ENCODE measurements at places on chromosomes 2 and 18.

DNA sequence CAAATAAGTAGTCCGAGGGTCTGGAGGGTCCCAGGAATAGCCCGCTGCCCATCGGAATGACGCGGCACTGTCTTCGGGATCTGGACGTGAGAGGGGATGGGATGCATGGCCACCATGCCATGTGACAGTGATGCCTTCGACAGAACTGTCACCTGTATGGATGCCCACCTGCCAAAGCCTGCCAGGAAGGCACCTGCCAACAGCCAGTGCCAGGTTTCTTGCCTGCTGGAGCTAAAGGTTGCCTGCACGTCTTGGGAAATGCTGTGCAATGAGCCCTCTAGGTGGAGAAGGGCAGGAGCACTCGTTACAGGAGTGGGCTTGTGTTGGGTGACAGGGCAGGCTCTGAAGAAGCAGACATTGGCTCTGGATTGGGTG is 20.5 kb downstream of the GPR35 start:
- no peak for DNase-seq

DNA sequence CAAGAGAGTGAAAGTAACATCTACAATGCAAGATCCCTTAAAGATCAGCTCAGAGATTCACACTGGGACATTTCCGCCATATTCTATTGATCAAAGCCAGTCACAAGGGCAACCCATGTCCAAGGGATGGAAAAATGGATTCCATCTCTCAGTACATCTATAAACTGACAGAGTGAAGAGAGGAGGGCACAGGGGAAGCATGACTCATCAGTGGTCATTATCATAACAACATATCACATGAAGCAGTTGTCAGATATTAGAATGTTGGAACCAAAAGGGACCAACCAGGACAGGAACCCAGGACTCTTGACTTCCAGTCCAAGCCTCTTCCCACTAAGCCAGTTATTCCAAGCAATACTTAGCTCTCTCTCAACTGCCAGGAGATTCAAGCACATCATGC is 54.9 kb upstream of the IGFBP2 start:
- no peak for DNase-seq

DNA sequence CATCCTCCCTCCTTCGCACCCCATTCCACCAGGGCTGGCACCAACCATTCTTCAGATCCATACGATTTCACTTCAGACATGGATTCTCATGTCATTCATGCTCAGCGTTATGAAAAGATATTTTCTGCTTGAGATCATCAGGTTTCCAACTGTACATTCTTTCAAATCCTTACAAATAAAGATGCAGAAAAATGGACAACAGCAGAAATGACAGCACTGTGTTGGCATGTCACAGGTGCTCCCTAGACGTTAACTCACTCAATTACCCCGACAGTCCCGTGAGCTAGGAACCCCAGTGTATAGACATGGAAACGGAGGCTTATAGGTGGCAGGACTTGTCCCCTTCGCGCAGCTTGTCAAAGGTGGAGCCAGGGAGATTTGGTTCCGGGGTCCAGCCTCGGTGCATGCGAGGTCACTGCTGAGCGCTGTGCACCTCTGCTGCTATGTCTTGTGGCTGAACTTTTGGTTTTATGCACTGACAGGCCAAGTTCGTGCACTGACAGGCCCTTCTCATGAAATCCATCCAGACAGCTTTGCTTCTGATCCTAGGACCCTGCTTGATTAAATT is 17.7 kb downstream of the FHL2 start:
- DNase-seq: no peak

- no peak for DNase-seq
Measured at GRCh38 chr2:6667326-6667725, 198.4 kb downstream of the CMPK2 start.

- DNase-seq: no peak
Measured at GRCh38 chr2:8684540-8684877, 2.7 kb downstream of the ID2 start.

GRCh38 chr18:3294435-3295080 is 32.6 kb downstream of the MYL12B start:
- DNase-seq: no peak

GRCh38 chr2:183348492-183348891 is 224.2 kb downstream of the NUP35 start:
- no peak for DNase-seq

GRCh38 chr2:84435345-84436025 is 23.6 kb downstream of the SUCLG1 start:
- DNase-seq: no peak

DNA sequence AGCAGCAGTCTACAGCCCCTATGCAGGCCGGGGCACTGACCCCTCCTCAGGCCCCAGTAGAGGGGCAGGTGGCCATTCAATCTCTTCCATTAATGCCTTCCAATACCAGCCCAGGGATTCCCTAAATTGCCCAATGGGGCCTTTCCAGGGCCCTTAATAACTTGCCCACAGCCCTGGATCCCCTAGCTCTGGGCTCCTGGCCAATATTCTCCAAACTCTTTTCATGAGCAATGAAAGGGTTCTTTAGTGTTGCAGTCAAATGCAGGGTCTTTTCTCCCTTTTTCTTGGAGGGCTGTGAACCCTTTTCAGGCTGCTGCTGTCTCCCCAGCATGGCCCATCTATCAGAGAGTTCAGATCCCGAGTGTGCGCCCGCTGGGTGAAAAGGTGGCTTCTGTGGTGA is 41.3 kb upstream of the SLC1A4 start:
- DNase-seq: no peak

- DNase-seq: no peak
Measured at GRCh38 chr2:127330753-127331152, 36.8 kb upstream of the ERCC3 start.

DNA sequence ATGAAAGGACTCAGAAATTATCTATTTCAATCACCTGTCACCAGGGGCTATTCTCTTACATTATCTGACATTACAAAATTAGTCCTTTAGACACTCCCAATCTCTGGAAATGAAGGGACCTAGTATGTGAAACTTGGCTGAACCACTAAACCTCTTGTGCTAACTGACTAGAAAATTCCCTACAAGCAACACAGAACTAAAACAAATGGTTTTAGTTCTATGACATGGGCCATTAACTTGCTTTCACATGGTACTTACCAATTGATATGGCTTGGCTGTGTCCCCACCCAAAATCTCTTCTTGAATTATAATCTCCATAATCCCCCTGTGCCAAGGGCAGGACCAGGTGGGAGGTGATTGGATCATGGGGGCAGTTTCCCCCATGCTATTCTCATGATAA is 16.6 kb downstream of the SERPINE2 start:
- no peak for DNase-seq

DNA sequence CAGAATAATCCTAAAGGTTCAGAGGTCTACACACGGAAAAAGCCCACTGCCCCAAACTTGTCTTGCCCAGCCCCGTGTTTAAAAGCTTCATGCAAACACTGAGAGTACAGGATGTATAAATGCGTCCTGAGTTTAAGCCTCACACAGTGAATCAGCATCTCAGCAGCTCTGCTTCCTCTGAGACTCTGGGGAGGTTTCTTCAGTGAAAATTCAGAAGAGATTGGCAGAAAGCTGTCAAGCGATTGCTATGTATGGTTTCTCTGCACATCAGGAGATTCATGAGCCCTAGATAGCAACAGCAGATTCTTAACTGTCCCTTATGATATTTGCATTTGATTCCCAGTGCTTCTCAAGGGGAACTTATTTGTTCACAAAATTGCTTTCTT is 27.1 kb downstream of the CRACDL start:
- DNase-seq: peak; percentile 37

- no peak for DNase-seq
Measured at GRCh38 chr18:78980279-78980771, 707 bp downstream of the SALL3 start.

DNA sequence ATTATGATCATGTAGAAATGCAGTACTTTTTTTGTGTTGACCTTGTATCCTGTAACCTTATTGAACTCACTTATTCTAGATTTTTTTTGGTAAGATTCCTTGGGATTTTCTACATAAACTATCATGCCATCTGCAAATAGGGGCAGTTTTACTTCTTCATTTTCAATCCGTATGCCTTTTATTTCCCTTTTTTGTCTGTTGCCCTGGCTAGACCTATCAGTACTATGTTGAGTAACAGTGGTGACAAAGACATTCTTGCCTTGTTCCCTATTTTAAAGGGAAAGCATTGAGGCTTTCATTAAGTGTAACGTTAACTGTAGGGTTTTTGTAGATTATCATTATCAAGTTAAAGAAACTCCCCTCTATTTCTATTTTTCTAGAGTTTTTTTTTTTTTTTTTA is 92.3 kb downstream of the LYPD1 start:
- no peak for DNase-seq

DNA sequence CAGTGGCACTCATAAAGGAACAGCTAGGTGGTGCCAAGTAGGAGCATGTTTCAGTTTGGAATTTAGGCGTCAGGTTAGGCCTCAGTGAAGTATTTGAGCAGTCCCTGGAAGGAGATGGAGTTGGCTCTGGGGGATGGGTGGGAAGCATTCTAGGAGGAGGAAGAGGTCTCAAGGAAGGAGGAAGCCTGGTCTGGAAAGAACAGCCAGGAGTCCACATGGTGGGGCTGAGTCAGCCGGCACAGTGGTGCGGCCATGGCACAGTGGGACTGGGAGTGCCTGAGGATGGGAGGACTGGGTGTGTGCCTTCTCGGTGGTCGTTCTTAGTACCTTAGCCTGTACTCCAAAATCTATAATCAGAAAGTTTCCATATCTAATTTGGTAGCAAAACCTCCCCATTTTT is 373.3 kb downstream of the PTPRM start:
- DNase-seq: no peak

DNA sequence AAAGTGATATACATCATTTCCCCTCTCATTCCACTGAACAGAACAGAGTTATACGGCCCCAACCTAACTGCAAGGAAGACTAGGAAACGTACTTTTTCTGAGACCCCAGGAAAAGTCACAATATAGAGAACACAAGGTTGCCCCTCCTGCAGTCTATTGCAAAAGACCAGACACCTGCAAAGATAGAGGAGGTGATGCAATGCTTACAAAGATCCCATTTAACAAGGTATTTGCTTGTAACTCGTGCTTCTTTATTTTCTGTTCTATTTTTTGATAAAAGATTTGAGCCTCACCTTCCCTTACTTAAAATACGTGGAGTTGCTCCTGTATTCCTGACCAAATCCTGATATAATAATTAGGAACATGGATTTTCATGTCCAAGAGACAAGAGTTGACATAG is 793.0 kb upstream of the ID2 start:
- no peak for DNase-seq

DNA sequence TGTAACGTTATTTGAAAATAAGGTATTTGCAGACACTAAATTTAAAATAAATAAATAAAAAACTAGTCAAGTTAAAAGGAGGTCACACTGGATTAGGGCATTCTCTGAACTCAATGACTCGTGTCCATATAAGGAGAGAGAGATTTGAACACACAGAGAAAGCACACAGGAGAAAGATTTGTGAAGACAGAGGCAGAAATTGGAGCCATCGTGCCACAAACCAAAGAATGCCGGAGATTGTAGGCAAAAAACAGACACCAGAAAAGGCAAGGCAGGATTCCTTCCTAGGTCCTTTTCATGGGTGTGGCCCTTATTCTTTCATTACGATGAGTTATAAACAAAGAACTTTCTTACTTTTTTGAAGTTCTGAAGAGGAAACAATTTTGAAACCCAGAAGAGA is 981.5 kb downstream of the DCDC2C start:
- DNase-seq: no peak

DNA sequence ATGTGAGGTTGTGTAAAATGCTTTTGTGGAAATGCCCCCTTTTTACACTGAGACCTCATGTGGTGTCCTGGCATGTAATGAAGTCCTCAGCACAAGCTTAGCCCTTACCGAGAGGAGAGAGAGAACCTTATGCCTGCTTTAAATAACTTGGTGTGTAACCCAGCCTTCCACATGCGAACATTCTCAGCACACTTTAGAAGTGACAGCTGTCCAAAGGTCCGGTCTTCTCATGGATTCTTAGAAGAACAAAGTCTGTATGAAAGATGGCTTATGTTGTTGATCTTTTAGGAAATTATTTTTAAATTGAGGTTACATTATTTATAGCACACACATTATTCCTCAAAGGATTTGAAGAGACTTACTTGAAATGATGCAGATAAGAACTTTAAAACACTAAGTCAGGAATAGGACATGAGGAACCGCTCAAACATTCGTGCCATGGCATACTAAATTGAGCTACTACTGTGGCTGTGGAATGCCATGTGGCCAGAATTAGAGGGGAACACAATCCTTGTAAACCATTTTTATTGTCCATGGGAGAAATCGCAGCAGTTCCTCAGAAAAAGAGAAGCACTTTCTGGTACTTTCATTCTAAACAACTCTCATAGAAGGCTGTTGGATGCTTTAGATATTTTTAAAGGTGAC is 79.6 kb downstream of the WDSUB1 start:
- no peak for DNase-seq
